ENCODE measurements at places on chromosomes 4 and X.
A peak's percentile ranks its signal among the peaks of the same experiment; 100 is the strongest.

GRCh38 chrX:2879670-2880069 lies 49.5 kb downstream of the ARSD start:
- DNase-seq, result no peak

DNA sequence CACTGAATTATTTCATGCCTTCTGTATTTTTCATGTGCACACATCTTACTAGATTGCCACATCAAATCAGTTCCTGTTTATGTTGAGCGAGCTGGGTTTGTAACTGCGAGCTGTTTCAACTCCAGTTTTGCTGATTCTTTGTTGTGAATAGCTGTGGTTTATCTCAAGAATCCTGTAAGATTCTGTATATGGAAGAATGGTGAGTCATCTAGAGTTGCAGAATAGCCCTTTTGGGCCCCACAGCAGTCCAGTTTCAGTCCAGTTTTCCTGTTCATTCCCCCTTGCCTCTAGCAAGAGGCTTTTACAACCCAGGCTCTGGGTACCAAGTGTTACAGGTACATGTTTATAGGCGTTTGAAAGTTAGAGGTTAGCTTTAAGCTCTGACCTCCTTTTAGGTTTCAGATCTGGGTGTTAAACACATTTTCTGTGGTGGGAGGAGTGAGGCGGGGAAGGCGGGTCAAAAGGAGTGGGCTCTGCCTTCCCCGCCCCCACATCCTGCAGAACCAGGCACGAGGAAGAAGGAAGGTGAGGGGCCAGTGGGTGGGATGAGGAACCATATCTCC lies 32.7 kb downstream of the TBC1D14 start:
- peak; percentile 53 for DNase-seq

DNA sequence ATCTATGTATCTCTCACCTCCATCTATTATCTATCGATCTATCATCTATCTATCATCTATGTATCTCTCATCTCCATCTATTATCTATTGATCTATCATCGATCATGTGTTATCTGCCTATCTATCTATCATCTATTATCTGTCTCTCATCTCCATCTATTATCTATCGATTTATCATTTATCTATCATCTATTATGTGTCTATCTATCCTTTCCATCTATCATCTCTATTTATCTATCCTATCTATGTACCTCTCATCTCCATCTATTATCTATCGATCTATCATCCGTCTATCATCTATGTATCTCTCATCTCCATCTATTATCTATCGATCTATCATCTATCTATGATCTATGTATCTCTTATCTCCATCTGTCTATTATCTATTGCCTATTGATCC lies 188.1 kb downstream of the ASMT start:
- DNase-seq, result no peak

DNA sequence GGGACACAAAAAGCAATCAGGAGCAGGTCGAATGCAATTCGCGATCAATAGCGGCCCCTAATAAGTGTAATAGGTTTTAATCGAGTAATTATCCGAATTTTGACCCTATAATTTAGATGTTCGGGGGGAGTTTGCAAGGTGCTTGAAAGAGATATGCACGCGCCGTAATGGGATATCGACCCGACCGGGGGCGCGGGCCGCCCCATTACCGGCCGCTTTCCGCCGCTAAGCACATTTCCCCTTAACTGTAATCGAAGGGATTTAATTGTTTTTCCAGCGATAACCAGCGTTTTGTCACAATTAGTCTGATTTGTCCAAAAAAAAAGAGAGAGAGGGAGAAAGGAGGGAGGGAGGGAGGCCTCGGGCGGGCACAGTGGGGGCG lies 997 bp downstream of the NKX1-1 start:
- no peak for DNase-seq

DNA sequence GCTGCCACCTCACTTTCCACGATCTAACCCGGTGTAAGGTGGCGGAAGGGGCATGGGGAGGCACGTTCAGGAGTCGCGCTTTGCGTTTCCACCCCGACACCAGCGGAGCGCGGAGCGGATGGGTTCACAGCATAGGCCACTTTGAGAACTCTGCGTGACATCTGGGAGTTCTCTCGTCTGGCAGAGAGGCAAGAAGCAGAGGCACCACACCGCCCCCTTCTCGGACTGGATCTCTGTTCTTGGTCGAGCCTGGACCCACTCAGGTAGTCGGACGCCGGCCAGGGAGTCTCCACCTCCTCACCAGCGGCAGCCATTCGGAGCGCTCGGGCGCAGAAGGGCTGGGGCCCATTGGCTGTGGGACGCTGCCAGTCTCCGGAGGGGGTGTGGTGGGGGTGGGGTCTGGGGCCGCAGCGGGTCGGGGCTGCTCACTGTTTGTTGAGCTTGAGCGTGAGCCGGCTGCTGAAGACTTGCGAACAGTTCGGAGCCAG lies at the start of gene DACH2:
DACH2 (plus strand) TSS at position 428 of the 488 bp plus-strand sequence.
- DNase-seq, result peak; percentile 65

DNA sequence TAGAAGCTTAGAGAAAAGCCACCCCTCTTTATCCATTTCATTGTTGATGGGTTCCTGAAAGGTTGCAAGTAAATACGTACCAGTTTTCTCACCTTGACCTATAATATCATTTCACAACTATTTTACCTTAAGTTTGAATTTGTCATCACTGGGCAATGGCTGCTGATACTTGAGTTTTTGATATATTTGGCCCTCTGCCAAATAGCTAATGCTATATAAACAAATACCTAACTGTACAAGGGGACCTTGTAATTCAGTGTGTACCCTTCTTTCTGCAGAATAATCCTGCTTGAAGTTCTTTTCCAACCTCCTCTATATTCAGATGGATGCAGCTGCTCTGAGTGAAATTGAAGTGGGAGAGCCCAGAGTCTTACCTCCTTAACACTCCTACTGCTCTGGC lies 19.0 kb upstream of the GLUD2 start:
- DNase-seq, result peak; percentile 0

Data from dermis blood vessel endothelial cell (primary cell).